ENCODE measurements at places on chromosomes 13 and 19.

GRCh38 chr13:45102136-45102507 is 18.2 kb upstream of the GTF2F2 start:
- no peak for DNase-seq

- DNase-seq = no peak
Observed at GRCh38 chr19:56211718-56212117, 9.6 kb downstream of the ZSCAN5C start.

DNA sequence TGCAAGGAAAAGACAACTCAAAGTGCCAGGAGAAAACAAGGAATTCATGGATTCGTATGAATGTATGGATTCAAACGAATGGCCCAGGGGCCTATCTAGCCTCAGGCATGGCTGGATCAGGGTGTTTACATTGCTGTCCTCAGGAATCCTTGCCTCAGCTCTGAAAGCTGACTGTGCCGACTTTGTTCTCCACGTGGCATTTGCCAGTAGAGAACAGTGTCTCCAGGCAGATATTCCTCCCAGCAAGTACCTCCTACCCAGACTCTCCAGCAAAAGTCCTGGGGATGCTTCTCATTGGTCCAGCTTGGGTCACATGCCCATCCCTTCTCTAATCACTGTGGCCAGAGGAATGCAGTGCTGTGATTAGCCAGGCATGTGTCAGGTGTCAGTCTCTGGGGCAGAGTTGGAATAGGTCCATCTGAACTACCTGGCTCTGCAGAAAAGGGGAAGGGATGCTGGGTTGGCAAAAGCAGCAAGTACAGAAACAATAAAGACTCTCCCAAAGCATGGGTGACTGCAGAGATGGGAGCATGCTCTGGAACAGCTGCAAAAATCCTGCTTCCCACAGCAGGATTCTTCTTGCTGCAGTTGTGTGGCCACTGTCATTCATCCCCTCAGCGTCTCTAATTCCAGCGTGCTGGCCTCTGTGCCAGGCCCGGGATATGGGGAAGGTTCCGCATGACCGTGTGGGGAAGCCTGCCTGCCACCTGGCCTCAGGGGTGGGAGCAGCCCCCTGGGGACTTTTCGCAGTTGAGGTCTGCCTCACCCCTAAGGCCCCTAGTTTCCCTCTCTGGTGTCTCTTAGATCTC is 30.0 kb downstream of the CCNE1 start:
- no peak for DNase-seq

DNA sequence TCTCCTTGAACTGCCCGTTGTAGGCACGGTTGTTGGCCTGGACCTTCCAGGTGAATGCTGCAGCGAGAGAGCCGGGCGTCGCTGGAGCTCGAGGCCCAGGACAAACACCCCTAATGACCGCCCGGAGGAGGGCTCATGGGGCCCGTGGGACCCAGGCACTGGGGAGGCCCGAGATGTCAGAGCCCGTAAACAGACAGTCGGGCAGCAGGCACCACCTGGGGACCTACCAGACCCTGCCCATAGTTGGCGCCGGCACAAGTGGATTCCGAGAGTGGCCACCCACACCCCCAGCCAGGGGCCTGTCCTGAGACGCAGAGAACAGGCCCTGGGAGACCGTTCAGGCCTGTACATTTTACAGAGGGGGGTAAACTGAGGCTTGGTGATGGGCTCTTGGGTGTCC is 2.4 kb downstream of the ATP8B3 start:
- no peak for DNase-seq

GRCh38 chr13:55298201-55298600 is 1842.5 kb upstream of the PRR20A start:
- no peak for DNase-seq

GRCh38 chr19:42397263-42398166 is 7.4 kb upstream of the CNFN start:
- DNase-seq = no peak

DNA sequence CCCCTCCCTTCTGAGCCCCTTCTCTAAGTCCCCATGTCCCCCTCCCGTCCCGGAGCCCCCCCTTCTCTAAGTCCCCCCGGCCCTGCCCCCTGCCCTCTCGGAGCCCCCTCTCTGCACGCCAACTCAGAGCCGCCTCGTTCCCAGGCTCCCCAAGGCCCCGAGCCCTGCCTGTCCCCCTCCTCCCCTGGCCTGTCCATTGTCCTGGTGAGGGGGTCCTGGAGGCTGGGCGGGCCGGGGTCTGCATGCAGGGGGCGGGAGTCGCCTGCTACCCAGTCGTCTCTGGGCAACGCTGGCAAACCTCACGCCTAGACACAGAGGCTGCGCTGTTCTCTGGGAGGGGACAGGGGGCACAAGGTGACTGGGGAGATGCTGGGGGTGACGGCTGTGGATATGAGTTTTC is 39.2 kb upstream of the SEMA6B start:
- no peak for DNase-seq

DNA sequence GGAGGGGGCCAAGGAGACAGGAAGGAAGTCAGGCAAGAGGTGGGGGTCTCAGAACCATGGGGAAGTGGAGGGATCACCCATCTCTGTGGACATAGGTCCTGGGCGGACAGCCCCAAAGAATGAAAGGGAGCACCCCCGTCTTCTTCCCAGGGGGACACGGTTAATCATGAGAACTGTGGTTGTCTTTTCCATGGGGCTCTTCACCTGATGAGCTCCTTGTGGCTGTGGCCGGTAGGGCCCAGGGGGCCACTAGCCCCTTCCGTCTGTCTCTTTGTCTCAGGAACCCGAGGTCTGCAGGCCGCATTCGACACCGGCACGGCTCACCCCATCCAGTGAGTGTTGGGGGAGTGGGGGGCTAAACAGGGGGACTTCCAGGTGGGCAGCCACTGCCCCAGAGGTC is 8.6 kb downstream of the PLPPR2 start:
- no peak for DNase-seq

DNA sequence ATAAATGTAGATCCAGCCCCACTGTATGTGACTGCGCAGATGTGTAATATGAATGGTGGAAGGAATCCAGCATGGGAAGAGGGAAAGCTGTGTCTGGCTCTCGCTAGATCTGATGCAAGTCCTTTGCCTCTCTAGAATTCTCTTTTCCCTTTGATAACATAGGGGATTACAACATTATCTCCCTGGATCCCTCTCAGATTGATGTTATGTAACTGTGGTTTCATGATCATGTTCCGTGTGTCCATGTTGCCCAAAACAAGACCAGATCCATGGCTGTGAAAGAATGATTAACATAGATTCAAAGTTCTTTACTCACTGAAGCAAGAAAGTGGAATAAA is 184.0 kb upstream of the UBL3 start:
- DNase-seq = no peak

- DNase-seq = no peak
Observed at GRCh38 chr19:49059053-49059452, 1.5 kb upstream of the CGB7 start.

DNA sequence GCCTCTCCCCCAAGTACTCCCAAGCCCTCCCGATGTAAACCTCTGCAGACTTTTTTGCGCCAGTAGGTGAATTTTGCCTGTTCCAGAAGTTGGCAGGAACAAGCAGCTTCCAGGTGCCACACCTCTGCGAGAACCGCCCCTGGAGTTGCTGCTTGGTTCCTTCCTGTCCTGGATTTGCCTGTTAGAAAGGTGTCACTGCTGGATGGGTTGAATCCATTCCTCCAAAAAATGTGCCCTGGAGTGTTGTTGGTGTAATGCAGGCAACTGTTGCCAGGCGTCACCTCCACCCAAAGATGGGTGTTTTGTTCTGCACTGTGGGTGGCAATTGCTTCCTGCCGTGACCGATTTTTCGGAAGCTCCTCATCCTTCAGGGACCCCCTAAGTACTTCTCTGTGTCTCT is 5.7 kb downstream of the PGPEP1 start:
- DNase-seq = no peak

GRCh38 chr13:93284064-93284463 is 57.5 kb downstream of the GPC6 start:
- DNase-seq = no peak

GRCh38 chr13:113876346-113877148 is 12.7 kb upstream of the GAS6 start:
- DNase-seq = no peak

GRCh38 chr13:22468045-22468444 is 712.7 kb upstream of the SGCG start:
- no peak for DNase-seq

DNA sequence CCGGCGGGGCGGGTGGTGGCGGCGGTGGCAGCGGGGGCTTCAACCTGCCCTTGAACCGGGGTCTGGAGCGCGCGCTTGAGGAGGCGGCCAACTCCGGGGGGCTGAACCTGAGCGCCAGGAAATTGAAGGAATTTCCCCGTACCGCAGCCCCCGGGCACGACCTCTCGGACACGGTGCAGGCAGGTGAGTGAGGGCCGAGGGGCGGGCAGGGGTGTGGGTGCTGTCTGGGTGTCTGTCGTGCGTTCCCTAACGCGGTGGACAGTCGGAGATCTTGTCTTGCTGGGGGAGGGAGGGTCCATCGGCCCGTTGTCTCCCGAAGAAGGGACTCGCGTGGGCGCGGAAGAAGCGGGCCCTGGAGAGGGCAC is 533 bp downstream of the LRCH1 start:
- DNase-seq = no peak

DNA sequence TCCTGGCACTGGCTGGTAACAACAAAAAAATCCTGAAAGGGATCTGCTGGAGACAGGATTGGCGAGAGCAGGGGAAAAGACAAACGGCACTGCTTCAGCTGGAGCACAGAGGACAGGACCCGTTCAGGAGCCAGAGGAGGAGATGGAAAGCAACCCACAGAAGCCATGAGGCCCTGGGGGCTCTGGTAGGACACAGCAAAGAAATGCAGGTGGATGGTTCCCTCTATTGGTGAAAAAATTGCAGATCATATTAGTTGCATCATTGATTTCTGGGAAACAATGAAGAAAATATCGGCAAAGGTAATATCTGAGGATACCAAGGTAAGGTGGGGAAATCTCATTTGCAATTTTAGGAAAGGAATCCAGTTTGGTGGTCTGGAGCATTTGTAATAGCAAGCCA is 25.7 kb upstream of the TPP2 start:
- DNase-seq = no peak

DNA sequence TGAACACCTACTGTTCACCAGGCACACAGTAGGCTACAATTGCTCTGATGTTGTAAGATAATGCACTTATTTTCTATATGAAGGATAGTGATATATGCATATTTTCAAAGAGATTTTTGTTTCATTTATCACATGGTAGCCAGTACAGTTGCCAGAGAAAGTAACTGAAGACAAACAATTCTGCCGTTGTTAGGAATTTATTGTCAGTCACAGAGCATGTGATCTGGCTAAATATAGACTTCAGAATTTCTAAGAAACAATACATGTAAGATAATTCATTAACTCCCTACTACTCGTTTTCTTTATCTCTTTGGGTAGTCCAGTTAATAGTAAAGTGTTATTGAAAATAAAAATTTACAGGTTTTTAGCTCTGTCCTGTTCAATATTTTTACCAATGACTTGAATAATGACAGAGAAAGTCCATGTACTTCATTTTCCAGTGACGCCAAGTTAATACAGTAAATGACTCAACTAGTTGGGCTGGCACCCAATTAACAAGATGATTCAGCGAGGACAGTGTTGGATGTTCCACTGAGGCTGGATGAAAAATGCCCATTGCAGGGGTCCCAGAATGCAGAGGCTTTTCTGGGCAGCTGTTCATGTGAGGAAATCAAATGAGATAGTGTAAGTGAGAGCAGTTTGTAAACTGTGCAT is 35.6 kb downstream of the GJA3 start:
- DNase-seq = no peak
